ENCODE measurements at places on chromosomes 4 and X.

DNA sequence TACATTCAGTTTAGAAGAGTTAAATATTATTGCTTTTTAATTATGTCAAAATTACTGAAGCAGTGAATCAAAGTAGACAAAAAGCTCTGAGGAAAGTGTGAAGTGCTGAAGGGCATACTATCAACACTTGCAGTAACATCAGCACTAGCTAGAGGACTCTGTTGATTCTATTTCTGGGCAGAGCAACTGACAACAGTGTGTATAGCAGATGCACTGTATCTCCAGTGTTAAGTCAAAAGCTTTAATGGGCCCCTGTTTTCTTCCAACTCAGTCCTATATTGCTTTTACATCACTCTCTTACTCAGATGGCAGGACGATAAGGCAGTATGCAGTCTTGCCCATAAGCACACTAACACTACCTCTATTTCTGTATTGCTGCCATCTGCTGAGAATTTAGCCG is 435.2 kb upstream of the AMOT start:
- no peak for DNase-seq

- DNase-seq: no peak
Observed at GRCh38 chrX:109733613-109734083, 591 bp upstream of the ACSL4 start.

DNA sequence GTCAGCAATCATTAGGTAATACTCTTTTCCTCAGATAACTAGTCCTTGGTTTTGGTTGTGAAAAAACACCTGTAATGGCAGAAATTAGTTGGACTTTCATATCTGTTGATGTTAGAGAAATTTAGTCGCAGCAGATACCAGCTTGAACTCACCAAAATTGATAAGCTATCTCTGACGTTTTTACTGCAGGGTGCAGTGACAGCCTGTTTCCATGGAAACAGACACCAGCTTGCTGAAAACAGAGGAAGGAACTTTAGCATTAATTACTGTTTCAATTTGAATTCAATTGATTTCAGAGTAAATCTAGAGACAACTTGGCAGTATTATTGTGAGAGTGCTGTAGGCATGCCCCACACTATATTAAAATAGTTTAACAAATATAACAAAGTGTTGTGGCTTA is 246.5 kb downstream of the PPP1R2C start:
- no peak for DNase-seq

GRCh38 chr4:83153417-83153816 is 38.9 kb upstream of the PLAC8 start:
- DNase-seq: no peak

DNA sequence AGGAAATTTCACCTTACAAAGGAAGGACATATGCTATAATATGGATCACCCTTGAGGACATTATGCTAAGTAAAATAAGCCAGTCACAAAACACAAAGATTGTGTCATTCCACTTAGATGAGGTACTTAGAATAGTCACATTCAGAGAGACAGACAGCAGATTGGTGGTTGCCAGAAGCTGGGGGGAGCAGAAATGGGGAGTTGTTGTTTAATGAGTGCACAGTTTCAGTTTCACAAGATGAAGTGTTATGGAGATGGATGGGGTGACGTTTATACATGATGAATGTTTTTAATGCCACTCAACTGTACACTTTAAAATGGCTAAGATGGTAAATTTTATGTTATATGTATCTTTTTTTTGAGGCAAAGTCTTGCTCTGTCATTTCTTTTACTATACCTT is 14.8 kb upstream of the SPON2 start:
- no peak for DNase-seq

DNA sequence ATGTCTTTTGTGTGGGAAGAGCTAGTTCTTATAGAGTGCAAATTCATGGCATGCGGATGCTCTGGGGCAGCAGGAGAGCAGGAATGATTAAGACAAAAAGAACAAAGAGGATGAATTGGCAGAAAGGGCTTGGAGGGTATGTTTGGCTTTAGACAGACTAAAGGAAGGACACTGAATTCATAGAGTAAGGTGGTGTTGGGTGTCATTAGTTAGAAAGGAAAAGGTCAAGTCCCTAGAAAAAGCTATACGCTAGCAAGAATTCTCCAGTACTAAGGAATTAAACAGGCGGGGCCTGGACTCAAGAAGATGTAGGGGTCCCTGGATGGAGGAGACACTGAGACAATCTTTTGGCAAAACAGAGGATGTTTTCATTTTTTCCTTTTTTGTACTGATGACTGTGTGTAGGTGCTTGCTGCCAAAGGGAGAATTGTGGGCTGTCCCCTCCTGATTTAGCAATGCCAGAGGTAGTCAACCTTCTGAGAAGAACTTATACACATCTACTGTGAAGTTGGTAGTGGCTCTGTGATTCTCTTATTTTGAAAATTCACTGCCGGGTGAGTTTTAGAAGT is 391.0 kb downstream of the SPRY1 start:
- DNase-seq: no peak

DNA sequence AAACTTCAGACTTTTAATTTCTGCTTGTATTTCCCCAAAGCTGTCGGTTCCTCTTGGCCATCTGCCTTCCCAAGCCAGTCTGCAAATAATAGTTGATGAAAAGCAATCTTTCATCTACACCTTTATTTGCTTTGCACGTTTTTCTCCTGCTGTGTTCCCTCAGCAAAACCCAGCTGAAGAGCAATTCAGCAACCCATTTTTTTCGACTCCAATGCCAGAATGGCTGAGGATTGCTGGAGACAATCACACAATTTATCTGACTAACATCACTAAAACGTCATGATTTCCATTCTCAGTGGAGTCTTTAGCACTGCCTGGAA is 94.3 kb downstream of the GPRIN3 start:
- no peak for DNase-seq

GRCh38 chrX:137823257-137823656 is 257.3 kb downstream of the ZIC3 start:
- no peak for DNase-seq

DNA sequence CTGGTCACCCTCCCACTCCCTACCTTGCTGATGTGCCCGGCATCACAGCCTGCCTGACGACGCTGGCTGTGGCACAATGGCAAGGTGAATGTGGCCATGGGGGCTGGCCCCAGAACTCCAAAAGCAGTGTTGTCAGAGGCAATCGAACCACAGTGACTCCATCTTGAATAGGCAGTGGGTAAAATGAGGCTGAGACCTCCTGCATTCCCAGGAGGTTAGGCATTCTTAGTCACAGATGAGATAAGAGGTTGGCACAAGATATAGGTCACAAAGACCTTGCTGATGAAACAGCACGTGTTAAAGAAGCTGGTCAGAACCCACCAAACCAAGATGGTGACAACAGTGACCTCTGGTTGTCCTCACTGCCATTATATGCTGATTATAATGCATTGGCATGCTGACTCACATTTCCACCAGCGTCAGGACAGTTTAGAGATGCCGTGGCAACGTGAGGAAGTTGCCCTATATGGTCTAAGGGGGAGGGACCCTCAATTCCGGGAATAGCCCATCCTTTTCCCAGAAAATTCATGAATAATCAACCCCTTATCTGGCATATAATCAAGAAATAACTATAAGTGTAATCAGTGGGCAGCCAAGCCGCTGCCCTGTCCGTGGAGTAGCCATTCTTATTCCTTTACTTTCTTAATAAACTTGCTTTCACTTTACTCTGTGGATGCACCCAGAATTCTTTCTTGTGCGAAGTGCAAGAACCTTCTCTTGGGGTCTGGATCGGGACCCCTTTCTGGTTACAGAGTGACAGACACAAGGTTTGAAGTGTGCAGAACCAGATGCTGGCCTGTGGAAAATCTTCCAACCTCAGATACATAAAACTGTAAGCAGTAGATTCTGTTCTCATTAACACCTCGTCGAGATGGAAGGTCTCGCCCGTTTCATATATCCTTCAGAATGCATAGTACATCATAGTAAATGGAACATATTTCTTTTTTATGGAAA is 26.8 kb upstream of the CLDN24 start:
- peak; percentile 77 for DNase-seq

DNA sequence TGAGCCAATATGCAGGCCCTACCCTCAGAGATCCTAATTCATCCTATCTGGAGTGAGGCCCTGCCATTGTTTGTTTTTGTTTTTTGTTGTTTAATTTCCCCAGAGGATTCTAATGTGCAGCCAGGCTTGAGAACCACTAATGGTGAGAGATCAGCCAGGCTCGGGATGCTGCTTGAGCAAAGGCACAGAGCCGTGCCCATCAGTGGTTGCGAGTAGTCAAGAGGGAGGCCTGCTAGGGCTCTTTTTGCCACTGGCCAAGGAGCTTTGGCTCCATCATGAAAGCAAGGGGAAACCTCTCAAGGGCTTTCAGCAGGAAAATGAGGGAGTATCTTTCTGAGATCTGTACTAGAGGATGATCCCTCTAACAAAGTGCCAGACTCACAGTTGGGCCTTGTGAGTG is 2.7 kb downstream of the TCEANC start:
- no peak for DNase-seq

Measured in skeletal muscle cell (primary cell).